ENCODE measurements at places on chromosomes 5 and 9. TPM values are rescaled to one million over a fixed set of nuclear protein-coding genes. Genes with fewer than 3 reads are reported as not detected.
A peak's percentile ranks its signal among the peaks of the same experiment; 100 is the strongest.

- DNase-seq = no peak
Observed at GRCh38 chr9:6194934-6195333, 20.7 kb upstream of the IL33 start.

- DNase-seq = no peak
Observed at GRCh38 chr5:119840175-119840574, 210.8 kb downstream of the FAM170A start.

DNA sequence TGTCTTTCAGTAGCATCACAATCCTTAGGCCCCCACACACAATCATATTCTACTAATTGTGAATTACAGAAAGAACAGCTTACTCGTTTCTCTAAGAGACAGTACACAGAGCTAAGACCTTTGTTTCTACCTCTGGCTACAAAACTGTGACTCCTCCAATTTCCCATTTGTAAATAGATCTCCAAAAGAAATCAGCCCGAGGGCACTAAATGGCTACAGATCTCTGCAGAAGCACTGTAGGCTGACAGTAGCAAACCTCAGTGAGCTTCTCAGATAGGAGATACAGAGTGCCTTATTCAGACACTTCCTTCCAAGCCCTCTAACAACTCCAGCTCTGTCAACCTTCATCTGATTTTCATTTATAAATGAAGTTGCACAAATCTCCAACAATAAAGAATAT, 51.0 kb downstream of the EFNA5 start:
- DNase-seq = no peak

DNA sequence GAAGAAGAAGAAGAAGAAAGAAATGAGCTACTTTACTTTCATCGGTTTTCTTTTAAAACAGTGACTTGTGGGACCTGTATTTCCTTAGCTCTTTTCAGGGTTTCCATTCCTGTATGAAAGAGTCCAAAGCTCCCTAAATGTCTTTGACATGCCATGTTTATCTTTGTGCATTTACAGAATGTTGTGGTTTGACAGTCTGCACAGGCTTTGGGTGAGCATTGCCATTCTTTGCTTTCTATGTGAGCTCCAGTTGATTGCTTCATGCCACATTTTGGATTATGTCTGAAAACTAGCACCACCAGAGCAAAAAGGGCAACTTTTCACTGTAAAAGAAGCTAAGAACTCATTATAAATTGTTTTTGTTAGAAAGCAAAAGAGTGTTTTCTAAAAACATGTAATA, 733.4 kb downstream of the TLE4 start:
- DNase-seq = no peak

DNA sequence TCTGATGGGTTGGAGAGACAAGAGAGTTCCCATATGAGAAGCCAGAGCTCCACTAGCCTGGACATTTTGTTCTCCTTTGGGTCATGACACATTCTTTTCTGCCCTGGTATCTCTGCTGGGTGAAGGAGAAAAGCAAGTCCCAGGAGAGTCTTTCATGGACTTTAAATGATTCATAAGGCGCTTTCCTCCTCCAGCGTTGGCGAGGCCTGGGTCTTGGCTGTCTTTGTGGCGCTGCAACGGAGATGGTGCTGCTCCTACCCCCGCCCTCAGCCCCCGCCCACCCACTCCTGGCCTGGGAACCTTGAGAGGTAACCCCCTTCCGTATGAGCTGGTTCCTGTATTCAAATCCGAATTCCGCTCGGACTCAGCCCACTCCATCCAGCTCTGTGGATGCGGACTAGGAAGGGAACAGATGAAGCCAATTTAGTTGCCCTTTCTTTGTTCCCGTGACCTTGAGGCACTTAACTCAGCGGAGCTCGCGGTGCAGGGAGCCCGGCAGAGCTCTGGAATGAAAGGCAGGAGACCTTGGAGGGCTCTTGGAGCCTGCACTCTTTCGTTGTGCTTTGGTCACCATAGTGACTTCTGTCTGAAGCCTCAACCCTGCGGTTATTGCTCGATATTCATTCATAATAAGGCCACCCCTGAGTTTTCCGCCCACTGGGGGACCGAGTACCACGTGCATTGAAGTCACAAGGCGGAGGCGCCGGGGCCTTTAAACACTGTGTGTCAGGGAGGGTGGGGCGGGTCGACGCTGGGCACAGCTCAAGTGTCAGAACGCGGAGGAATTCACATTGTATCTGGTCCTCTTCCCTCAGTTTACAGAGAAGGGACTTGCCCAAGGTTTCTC, 14.0 kb upstream of the PWWP2A start:
- DNase-seq = no peak

DNA sequence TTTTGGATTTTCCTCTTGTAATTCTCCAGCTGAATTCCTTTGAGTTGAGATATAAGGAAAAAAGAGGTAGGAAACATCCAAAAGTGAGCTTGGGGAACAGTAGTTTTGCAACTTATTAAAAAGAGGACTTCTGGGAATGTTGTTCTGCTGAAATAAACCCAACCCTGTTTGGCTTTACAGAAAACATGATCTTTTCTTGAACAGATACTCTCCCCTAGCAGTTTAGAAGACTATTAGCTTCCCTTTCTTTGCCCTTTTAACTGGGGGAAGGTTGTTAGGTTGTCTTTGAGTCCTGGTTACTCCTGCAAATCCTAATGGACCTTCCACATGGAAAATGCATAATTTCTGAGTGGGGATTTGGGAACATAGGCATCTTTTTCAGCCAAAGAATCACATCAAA, 168.7 kb upstream of the RPS23 start:
- DNase-seq = no peak

GRCh38 chr5:165139721-165140120, 1634.3 kb downstream of the MAT2B start:
- DNase-seq = no peak

GRCh38 chr5:157496864-157497263, 36.9 kb downstream of the NIPAL4 start:
- no peak for DNase-seq

DNA sequence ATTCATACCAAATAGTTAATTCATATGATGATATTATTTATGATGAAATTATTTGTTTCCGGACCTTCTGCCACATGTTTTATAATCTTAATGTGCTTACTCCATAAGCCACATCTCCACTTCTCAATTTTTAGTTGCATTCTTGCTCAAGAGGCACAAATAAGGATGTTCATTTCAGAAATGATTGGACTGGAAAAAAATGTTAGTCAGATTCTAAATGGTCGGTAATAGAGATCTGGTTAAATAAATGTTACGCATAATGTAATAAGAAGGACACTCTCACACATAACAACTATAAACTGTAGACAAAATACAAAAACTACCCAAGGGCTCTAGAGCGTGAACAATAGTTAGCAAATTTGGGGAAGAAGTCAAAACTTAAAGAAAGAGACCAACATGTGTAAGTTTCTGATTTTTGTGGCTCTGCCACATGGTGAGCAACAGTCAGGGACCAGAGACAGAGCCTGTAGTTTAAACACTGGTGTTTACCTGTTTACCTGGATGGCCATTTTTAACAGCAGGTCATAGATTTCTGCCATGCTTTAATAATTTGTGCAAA, 554.3 kb upstream of the CLINT1 start:
- DNase-seq = no peak

GRCh38 chr5:160773646-160774410, 78.2 kb downstream of the ATP10B start:
- no peak for DNase-seq

GRCh38 chr9:13665418-13666066, 386.1 kb upstream of the MPDZ start:
- DNase-seq = no peak

GRCh38 chr9:73153793-73154227, 2.1 kb downstream of the ANXA1 start:
- DNase-seq = no peak

- no peak for DNase-seq
Observed at GRCh38 chr5:32222723-32223470, 48.8 kb upstream of the GOLPH3 start.

GRCh38 chr9:127502706-127503378, 51.5 kb downstream of the LRSAM1 start:
- DNase-seq = no peak

DNA sequence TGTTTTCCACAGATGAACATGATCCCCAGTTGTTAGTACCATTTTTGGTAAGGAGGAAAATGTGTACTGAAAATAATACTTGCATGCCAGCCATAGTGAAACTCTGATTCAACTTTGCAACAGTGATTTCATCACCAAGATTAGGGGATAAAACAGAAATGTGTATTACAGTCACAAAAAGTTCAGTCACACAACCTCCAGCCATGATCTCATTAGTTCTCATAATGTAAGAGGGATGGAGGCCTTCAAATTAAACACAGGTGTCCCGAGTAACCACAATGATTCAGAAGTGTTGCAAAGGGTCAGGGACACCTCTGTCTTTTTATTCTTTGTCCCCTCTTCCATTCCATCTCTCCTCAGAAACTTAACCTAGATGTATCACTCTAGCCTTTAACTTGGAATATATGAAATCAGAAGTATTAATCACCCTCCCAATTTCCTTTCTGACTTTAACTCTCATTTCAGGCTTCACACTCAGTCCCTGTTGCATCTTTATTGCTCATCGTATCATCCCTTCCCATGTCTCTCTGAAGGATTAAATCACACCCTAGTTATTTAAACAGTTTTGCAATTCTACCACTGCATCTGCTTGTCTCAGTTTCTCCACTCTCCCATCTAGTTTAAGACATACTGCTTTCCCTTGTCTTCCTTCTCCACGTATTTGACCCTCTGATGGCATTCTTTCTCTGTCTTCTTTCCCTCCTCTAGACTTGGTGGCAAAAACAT, 291.2 kb downstream of the ADAMTS6 start:
- DNase-seq = peak; percentile 99

DNA sequence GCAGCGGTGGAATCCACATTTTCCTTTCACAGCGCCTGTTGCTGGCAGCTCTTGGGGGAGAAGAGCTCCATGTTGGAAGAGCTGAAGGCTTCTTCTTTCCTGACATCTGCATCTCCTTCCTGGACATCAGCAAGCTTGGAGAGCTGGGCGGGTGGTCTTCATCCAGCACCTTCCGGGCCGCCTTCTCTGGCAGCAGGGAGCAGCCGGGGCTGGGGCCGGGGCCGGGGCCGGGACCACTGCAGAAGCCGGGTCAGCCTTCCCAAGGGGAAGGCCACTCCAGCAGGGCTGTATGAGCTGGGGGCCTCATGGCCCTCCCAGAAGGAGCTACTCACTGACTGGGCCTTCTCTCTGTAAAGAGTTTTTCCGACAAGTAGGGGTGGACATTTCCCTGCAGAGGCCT, 787.5 kb downstream of the TLE4 start:
- no peak for DNase-seq

DNA sequence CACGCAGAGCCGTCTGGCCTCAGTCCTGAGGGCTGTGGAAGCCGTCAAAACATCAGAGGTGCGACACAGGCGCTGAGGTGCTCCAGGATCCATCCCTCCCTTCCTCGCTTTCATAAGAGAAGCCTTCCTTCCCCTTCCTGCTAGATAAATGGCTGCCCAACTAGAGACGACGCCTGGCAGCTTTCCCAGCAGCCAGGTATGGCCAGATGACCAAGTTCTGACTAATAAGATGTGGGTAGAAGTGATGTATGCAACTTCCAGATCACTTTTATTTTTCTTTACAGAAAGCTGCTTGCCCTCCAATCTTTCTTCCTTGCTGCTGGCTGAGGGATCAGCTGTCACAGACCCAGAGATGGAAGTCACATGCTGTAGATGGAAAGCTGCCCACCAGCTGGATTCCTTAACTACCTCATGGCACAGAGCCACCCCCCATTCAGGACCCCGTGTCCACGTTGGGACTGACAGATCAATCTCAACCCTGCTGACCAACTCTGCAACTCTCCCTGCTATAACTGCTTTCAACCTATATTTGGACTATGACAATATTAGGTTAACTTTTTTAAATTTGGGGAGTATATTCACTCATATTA, 8.8 kb downstream of the MAPK9 start:
- no peak for DNase-seq

- DNase-seq = no peak
Observed at GRCh38 chr5:96022971-96023370, 61.3 kb upstream of the ELL2 start.

DNA sequence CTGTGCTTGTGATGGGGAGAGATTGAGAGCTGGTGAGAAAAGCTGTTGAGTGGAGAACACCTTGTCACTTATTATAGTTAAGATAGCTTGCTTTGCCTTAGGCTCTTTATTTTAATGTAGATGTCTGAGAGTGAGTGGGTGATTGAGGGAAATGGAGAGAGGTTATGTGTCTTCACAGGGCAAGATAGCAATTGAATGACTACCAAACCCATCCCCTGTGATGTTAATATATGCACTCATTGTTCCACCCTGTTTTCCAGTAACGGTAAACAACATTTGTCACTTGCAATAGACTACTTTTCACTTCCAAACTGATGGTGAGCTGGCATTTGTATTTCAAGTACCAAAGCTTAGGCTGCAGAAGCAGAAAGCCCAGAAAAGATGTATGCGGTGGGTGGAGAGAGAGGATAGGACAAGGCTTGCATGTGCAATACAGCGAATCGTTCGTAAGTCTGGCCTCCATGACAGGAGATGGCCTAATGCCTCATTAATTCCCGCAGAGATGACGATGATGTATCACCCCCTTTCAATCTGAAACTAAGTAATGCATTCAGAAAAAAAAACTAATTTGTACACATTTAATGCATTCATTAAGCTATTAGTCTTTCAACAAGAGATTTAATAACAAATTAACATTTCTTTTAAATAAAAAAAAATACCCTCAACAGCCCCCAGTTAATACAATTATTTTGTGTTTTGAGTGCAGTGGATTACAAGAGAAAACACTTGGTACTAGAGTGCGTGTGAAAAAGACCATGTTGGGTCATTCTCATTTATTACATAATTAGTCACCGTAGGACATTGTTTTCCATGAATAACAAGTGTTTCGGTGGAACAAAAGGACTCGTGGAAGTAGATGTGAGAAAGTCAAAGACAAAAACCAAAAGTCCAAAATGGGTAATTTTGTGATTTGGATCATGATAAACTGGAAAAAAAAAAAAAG, 699.0 kb downstream of the BRINP1 start:
- DNase-seq = no peak

- no peak for DNase-seq
Observed at GRCh38 chr9:108130905-108131304, 641.3 kb upstream of the KLF4 start.

- no peak for DNase-seq
Observed at GRCh38 chr9:2158111-2158610, 143.0 kb downstream of the SMARCA2 start.

DNA sequence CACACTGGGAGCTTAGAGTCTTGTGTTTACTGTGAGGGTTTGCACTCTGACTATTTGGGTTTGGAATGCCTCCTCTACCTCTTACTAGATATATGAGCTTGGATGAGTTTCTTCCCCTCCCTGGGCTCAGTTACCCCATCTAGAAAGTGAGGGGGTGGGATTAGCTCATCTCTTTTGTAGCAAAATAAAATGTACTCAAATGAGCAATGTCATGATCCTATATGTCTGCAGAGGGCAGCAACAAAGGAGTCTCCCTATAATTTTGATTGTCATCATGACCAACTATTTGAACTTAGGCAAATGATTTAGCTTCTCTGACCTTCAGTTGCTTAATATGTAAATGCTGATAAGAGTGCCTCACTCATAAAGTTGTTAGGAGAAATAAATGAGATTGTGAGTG, 109.0 kb downstream of the DPYSL3 start:
- no peak for DNase-seq

MTMR12 gene
- 11.1 TPM for polyA plus RNA-seq

SLC6A18 gene
- not detected for polyA plus RNA-seq

SERF1A gene
- 1.5 TPM for polyA plus RNA-seq

ARSI gene
- polyA plus RNA-seq = 5.2 TPM

SLC22A4 gene
- polyA plus RNA-seq = 18.0 TPM

C9orf153 gene
- not detected for polyA plus RNA-seq

LEAP2 gene
- polyA plus RNA-seq = 0.31 TPM

CCDC192 gene
- polyA plus RNA-seq = not detected

RNF208 gene
- 0.39 TPM for polyA plus RNA-seq

CA9 gene
- 0.32 TPM for polyA plus RNA-seq

NXNL2 gene
- 3.6 TPM for polyA plus RNA-seq

NME5 gene
- polyA plus RNA-seq = 1.3 TPM

HCN1 gene
- polyA plus RNA-seq = not detected

FER gene
- 11.6 TPM for polyA plus RNA-seq

All from BJ (cell line).